ENCODE measurements at places on chromosomes 2 and 18.

GRCh38 chr18:52953387-52953786 lies 613.4 kb downstream of the DCC start:
- DNase-seq, result no peak

GRCh38 chr2:152251211-152251610 lies 75.6 kb upstream of the STAM2 start:
- no peak for DNase-seq

GRCh38 chr18:36660311-36660710 lies 168.5 kb downstream of the TPGS2 start:
- no peak for DNase-seq

DNA sequence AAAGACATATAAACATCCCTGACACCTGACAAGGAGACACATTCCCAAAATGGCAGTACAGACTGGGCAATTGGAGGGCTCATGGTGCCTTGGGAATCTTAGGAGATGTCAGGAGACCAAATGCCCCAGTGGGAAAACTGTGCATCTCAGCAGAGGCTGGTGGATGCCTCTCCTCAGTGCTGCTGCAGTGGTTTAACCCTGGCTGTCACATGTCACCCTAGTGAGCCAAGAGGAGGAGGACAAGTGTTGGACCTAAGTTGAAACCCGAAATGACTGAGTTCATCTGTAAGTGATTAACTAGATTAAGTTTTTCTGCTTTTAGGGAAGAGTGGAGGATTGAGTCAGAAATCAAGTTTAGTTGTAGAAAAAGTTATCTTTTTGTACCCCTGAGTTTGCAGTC lies 5.2 kb upstream of the NAGK start:
- no peak for DNase-seq

GRCh38 chr2:180872255-180872654 lies 108.2 kb upstream of the UBE2E3 start:
- DNase-seq, result no peak

DNA sequence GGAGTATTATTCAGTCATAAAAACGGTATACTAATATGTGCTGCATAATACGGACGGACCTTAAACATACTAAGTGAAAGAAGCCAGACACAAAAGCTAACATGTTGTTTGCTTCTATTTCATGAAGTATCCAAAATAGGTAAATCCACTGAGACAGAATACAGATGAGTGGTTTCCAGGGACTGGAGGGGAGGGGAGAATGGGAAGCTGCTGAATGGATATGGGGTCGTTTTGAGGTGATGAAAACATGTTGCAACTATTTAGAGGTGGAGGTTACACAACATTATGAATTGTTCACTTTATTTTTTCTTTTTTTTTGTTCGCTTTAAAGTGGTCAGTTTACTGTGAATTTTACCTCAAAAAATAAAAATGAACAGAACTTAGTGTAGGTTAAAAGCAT lies 52.9 kb downstream of the RAB10 start:
- DNase-seq, result no peak

DNA sequence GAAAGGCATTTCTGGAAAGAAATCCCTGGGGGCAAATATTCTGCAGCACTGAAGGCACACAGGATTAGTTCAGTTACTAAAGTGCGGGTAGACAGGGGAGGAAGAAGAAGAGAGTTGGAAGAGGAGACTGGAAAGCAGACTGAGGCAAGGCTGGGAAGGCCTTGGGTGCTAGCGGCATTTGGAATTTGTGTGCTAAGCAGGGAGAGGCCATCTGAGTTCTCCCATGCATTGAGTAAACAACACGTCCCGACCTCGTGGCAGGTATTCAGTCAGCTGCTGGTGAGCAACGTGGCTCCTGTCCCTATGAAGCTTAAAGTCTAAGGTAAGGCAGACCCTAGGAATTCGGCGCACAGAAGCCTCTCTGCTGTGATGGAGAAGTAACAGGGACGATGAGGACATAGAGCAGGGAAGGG lies 30.7 kb downstream of the ATP8B1 start:
- DNase-seq, result no peak

DNA sequence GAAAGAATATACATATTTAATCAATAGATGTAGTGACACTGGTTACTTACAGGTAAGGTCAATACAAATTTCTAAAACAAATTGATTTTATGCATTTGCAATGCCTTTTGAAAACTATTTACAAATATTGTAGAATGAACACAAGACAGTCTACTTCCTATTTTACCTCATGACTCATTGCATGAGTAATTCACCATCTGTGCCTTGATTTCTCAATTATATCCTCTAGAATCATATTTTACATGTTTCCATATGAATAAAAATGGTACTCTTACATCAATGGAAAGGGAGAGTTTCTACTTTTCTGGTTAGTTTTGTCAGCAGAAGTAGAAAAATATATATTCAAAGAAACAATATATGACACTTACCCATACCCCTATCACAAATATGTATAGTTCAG lies 203.8 kb upstream of the CDH7 start:
- no peak for DNase-seq

GRCh38 chr2:238973038-238973739 lies 125.3 kb downstream of the TWIST2 start:
- no peak for DNase-seq

DNA sequence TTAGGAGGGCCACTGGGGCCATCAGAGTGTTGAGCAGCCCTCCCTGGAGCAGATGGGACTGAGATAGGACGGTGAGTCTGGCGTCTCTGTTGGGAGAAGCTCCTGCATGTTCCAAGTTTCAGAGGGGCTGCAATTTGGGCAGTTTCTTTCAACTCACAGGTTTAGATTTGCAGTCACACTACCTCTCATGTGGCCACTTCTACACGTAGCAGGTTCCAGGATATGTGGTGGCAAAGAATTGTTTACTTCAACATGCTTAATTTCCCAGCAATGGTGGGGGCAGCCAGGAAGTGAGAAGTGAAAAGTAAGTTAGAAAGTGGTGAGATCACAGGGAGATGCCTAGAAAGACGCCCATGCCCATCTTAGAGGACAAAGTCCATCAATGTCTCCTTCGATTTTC lies 9.3 kb downstream of the NCK2 start:
- DNase-seq, result no peak

GRCh38 chr2:99156891-99157290 lies 2.1 kb downstream of the LIPT1 start:
- DNase-seq, result no peak

DNA sequence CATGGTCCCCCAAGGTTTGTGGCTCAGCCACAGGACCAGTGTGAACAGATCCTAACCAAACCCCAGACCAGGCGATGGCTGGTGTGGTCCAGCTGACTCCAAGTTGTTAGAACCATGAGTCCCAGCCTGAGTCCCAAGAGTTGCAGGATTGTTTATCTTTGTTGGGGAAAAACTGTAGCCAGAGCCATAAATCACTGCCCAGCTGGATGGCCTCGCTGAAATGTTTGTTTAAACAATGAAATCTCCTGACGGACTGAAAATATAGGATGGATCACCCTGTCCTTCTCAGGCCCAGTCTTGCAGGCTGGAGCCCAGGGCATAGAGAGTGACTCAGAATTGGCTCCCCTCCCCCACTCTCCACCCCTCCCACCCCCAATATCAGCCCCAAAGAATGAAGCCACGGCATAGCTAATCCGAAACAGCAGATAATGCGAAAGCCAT lies 36.4 kb downstream of the PKDCC start:
- DNase-seq, result no peak

GRCh38 chr2:16649353-16650286 lies 16.0 kb downstream of the CYRIA start:
- no peak for DNase-seq

DNA sequence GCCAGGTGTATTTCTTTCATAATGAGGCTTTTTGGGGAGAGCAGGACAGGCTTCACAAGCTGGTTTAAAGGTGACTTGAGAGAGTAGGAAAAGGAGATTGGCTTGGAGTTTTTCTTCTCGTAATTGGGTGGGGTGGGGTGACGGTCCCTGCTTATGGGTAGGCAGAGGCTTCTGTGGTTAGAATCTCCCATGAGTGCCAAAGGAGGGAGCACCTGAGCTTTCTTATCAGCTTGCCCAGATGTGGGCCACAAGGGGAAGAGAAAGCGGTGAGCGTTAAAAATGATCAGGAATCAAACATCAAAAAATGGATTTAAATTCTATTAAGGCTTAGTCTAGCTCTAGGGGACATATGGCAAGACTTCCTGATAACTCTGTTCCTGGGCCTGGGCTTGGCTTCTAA lies 9.7 kb upstream of the PNPT1 start:
- DNase-seq, result no peak

DNA sequence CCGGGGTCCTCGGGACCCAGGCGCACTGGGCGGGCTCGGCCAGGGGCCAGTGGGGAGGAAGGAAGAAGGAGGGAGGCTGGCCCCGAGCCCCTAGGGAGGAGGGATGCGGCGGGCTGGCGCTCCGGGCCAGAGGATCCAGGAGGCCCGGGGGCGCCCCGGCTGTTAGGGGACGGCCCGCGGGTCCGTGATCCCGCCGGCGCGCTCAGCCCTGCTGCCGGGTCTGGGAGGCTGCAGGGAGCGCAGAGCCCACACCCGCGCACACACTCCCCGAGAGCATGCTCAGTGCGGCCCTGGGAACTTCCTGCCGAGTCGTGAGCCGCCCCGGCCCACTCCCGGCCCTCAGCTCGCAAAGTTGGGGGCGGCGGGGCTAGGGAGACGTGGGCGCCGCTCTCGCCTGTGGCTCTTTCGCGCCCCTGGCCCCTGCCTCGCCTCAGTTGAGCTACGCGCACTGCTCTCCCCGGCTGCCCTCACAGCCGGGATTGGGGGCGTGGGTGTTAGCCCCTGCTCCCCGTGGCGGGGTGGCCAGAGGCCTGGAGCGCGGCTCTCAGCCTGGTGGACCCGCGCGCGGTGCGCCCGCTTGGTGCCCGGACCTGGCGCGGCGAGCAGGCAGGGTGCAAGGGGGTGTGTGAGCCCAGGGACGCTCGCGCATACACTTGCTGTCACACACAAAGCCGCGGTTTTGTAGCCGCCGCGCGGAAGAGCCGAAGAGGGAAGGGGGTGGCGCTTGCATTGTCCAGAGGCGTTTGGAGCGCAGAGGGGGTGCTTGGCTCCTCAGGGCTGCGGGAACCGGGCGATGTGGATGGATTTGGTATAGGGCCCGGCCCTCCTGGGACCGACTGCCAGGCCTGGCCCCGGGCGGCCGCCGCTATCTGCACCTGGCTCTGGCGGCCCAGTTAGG lies 132.9 kb upstream of the MGAT5 start:
- DNase-seq, result peak; percentile 35

- DNase-seq, result no peak
Observed at GRCh38 chr2:212644195-212644837, 105.7 kb upstream of the ERBB4 start.

DNA sequence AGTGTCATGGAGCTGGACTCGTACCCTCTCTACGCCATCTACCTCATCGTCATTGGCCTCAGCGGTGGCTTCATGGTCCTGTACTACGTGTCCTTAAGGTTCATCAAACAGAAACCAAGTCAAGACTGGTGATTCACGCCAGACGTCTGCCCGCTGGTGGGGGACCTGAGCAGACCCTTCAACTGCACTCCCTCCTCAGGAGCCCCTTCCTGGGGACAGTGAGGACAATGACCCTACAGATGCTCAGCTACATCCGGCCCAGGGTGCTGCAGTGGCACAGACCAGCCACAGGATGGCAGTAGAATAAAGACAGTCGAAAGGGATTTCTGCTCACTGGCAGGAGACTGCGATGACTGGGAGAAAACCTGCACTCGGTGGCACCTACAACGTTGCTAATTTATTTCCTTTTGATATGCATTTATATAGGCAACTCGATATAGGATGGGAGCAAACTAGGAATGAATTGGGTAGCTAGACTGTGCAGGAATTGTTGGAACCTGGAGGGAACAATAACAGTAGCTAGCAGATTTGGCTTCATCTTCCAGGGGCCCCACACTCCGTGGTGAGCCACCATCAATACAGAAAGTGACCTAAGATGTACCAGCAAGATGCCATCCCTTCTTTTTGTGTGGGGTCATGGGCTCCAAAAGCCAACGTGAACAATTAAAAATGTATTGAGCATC lies 39.2 kb downstream of the ABCG8 start:
- peak; percentile 62 for DNase-seq

GRCh38 chr2:134601264-134601663 lies 117.5 kb downstream of the TMEM163 start:
- no peak for DNase-seq

DNA sequence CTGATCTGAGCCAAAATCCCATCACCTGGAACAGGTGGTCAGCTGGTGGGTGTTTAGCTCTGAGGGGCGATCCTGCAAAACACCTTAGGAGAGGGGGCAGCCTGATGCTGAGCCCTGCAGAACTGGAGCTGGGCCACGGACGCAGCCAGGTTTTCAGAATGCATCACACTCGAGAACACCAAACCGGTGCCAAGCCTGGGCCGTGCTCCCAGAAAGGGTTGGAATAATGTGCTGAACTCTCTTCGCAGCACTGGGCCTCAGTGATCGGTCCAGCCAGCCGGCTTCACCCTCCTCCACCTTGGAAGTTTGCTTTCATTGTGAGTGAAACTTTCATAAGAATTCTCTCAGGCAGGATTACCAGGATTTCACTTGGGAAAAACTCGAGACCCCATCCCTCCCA lies 56.5 kb upstream of the TTC39C start:
- no peak for DNase-seq

GRCh38 chr2:174878537-174879147 lies 114.4 kb upstream of the CHRNA1 start:
- DNase-seq, result peak; percentile 5

DNA sequence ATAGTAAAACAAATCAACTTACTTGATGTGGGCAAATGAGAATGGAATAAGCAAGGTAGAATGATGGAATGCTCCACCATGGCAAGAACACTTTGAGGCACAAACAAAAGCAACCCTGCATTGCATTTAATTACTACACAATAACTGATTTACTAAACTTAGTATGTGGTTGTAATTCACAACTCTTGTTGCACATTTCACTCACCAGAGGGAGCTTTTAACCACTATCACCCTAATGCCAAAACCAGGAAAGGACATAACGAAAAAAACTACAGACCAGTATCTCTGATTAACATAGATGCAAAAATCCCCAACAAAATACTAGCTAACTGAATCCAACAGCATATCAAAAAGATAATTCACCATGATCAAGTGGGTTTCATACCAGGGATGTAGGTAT lies 659.8 kb downstream of the CPS1 start:
- peak; percentile 67 for DNase-seq

GRCh38 chr2:20524412-20525040 lies 77.7 kb downstream of the RHOB start:
- DNase-seq, result no peak

DNA sequence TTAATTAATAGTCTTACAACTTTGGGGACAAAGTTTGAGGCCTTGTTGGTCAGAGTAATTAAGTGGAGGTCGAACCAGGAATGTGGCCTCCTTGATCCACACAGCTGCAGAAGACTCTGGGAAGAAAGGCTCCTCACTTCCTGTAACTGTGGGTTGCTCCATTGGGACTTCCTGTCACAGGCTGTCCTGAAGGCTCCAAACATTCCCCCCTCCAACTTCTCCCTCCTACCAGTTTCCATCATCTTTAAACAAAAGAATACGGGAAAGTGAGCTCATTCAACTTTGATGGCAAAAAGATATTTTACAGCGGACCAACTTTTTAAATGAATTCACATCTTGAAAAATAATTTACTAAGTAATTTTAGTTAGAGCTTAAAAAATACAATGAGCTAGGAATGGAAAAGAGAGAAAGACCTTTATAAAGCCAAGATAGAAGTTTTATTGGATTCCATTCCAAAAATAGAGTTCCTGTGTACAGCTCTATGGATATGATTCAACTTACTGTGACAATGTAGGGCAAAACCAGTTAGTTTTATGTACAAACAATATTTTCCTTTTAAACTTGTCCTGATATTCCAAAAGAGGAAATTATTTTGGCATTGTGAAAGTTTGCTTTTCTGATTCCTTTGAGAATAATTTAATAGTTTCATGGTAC lies 212.0 kb upstream of the NABP1 start:
- no peak for DNase-seq

All from T47D (cell line).